ENCODE measurements at places on chromosomes 4 and X. TPM values are rescaled to one million over a fixed set of nuclear protein-coding genes. Genes with fewer than 3 reads are reported as not detected.

The TBC1D8B gene
- total RNA-seq: 11.6 TPM

GRCh38 chr4:81472281-81473182, 825 bp upstream of the RASGEF1B start:
- peak; percentile 24 for DNase-seq

The SYNPO2 gene
- total RNA-seq: not detected

- DNase-seq: no peak
These were observed 358.3 kb downstream of the MAGEB5 start for GRCh38 chrX:26574234-26574633.

GRCh38 chr4:185535612-185536410, 504 bp upstream of the PDLIM3 start:
- no peak for DNase-seq

DNA sequence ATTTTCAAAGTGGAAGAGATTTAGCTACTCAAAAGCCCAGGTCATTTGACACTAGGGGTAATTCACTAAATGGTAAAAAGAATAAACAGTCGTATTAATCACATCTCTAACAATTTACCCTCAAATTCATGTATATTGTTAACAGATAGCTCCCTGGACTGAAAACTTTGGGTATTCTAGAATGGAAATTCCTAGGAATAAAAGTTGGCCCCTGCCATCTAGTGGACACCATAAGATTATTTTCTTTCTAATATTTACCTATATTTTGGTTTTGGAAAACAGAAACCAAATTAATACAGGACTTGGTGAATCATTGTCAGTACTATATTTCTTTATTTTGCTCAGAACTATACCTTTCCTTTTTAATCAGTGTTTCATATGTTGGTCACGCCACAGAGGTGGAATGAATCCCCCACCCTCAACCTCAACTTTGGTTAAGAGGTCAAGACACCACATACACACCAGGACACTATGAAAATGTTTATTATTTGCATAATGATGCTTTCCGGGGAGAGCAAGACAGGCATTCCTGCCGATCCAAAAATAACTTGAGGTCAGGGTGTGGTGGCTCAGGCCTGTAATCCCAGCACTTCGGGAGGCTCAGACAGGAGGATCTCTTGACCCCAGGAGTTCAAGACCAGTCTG, 96.2 kb upstream of the APOOL start:
- DNase-seq: no peak

- DNase-seq: peak; percentile 10
These were observed 34.6 kb downstream of the SEPTIN11 start for GRCh38 chr4:76984127-76984526.

DNA sequence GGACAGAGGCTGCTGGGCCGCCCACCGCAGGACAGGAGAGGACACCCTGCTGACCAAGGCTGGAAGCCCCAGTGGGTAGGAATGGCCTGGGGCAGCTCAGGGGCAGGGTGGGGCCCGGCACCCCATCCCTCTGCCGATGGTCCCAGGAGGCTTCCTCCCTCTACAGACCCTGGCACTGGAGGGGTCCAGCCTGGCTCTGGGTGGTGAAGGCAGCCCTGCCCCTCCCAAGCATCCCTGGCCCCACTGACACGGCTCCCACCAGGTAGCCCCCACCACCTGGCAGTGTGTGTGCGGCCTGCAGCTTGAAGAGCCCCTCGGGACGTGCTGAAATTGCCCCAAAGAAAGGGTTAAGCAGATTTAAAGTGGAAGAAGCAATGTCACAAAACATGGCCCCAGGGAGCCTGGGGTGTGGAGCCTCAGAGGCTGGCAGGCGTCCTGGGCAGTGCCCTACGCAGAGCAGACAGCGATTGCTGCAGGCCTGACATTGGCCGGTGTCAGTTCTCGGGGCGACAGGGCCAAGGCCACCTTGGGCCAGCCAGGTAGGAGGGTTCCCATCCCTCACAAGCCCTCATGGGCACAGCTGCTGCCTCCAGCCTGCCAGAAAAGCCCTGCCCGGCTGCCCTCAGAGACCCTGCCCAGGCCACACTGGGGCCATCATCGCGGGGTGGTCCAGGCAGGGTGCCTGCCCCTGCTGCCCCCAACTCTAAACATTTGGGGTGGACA, 80.5 kb downstream of the FAM53A start:
- no peak for DNase-seq

GRCh38 chrX:114372937-114373336, 210.9 kb upstream of the HTR2C start:
- no peak for DNase-seq

- DNase-seq: no peak
These were observed 40.7 kb downstream of the PALLD start for GRCh38 chr4:168537571-168537970.

DNA sequence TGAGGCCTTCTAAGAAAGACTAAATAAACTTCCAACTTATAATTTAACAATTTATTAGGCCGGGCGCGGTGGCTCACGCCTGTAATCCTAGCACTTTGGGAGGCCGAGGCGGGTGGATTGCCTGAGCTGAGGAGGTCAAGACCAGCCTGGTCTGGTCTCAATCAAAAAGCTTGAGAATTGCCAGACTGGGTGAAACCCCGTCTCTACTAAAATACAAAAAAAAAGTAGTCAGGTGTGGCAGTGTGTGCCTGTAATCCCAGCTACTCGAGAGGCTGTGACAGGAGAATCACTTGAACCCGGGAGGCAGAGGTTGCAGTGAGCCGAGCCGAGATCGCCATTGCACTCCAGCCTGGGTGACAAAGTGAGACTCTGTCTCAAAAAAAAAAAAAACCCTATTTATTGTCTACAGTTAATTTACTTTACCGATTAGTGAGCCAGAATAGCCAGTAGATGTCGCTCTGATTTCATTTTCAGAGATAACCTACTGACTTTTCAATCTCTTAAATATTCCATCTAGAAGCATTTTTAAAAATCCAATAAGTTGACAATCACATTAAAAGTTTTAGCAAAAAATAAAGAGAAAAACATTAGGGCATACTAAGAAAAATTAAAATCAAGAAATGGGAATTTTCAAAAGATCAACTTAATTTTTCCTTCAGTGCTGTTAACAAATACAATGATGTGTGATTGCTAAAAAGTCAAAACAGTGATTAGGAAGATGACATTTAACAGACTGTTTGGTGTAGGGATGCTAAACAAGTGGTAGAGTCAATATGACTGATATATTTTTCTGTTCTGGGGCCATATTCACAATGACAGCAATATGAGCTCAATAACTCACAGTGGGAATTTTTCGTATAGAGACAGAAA, 4.3 kb upstream of the SHROOM3 start:
- peak; percentile 51 for DNase-seq

DNA sequence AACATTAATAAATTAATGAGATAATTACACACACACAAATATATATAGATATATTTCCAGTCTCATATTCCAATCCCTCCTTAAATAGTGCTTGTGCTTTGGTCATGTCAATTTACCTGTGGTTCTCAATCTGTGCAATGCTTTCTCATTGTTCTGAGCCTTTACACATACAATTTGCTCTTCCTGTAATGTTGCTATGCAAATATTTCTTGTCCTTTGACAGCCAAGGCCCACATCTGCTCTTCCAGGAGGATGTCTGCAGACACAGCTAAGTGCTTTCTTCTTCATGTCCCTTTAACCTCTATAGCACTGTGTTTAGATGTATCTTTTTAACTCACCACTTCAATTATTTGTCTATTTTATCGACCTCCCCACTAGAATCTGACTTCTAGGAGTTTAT, 67.3 kb upstream of the RAPGEF2 start:
- DNase-seq: no peak

The IL3RA gene
- total RNA-seq: not detected

DNA sequence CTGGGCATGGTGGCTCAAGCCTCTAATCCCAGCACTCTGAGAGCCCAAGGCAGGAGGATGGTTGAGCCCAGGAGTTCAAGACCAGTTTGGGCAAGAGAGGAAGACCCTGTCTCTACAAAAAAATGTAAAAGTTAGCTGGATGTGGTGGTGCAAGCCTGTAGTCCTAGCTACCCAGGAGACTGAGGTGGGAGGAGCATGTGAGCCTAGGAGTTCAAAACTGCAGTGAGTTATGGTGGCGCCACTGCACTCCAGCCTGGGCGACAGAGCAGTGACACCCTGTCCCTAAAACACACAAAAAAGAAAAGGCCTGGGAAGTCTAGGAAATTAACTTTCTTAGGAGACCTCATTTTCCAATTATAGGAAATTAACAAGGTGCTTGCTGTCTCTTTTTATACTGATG, 76.8 kb downstream of the JAKMIP1 start:
- no peak for DNase-seq

DNA sequence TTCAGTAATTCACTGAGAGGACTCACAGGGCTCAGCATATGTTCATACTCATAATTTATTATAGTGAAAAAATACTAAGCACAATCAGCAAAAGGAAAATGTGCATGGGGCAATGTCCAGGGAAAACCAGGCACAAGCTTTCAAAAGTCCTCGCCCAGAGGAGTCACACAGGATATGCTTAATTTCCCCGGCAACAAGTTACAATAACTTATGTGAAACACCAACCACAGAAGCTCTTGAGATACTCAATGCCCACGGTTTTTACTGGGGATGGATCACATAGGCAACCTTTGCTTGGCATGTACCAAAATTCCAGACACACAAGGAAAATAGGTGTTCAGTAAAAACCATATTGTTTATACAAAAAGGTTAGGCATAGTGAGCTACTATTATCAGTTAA, 38.5 kb upstream of the STPG2 start:
- DNase-seq: no peak

- no peak for DNase-seq
These were observed 438.5 kb downstream of the ADGRL3 start for GRCh38 chr4:61638591-61638990.

- peak; percentile 8 for DNase-seq
These were observed 223.0 kb downstream of the SOWAHB start for GRCh38 chr4:76674983-76675382.

DNA sequence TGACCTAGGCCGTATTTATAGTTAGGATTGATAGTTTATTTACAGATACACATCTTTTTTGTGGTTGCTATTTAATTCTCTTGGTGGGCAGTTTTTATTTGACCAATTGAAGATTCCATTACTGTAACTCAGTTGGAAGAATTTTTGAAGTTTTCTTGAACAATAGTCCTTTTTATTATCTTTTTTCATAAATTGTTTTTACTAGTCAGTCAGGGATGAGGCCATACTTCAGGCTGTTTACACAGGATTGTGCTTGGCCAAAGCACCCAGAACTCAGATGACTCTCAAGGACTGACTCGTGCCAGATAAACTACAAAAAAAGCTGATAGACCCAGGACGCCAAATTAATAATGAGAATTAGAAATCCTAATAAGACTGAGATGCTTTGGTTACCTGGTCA, 7.0 kb downstream of the HERC3 start:
- DNase-seq: no peak

DNA sequence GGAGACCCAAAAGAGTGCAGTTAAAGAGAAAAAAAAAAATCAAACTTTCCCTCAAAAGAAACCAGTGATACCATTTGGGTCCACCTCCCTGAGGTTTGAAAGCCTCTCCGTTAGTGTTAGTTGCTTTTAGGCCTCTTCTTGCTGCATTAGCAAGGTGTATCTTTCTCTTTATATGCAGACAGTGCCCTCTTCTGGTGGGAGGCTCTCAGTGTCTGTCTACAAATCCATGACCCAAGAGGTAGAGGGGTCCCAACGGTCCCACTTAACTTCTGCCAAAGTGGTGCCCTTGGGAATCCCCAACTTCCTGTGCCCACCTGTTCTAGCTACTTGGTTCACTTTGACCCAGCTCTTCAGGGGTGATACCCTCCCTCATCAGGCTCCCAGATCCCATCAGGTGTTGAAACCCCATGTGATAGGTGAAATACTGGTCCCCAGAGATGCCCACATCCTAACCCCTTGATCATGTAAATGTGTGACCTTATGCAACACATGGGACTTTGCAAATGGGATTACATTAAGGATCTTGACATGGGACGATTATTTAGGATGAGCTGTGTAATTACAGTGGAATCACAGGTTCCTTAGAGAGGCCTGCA, 63.7 kb upstream of the CD99 start:
- peak; percentile 71 for DNase-seq

GRCh38 chr4:52102587-52102986, 51.5 kb downstream of the SPATA18 start:
- no peak for DNase-seq

DNA sequence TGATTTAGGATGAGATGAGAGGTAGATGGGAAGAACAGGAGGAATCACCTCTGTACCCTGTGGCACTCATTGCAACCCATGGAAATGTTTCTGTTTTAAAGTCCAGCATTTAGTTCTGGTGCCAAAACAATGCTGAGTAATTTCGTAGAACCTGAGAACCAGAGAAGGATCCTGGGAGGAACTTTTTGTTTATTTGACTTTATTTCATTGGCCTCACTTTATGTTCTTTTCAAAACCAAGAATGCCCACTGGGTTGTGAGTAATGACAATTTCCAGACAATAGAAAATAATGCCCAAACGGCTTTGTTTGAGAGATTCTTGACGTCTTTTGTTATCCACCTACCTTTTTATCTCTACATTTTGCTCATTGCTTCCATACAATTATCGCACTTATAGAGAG, 111.3 kb downstream of the SHROOM3 start:
- DNase-seq: no peak

The SSX2 gene
- not detected for total RNA-seq

The RTL5 gene
- total RNA-seq: not detected

GRCh38 chr4:13888112-13888511, 260.6 kb upstream of the BOD1L1 start:
- no peak for DNase-seq

- DNase-seq: peak; percentile 38
These were observed 229.6 kb downstream of the PRDM5 start for GRCh38 chr4:120692964-120693363.

DNA sequence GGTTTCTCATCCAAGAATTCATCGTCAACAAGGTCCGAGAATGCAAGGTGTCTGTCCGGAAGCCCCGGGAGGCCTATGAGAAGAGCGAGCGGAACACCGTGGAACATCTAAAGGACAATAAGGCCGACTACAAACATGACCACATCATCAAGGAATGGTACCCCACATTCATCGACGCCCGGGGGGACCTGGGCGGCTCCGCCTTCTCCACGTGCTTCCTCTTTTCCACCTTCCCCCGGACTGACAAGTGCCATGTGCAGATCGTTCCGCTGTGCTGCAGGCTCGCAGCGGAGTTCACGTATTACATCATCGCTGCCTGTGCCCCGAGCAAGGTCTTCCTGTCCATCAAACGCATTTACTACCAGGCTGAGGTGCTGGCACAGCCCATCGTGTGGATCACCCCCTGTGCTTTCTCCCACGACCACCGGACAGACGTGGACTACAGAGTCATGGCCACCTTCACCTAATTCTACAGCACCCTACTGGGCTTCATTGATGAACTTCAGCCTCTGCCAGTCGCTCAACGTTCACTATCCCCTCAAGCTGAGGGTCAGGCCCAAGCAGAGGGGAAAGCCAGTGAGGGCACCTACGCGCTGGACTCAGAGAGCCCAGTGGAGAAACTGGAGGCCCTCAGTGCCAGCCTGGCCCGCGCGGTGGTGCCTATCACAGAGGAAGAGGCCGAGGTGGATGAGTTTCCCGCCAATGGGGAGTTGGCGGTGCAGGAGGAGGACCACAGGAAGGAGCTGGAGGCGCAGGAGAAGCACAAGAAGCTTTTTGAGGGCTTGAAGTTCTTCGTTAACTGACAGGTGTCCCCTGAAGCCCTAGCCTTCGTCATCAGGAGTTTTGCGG, 125.9 kb upstream of the PABPC4L start:
- no peak for DNase-seq

GRCh38 chr4:190121759-190122158, 51.8 kb upstream of the DUX4 start:
- no peak for DNase-seq

Data from HepG2 (cell line).